ENCODE measurements at places on chromosomes 3 and 15.
A peak's percentile ranks its signal among the peaks of the same experiment; 100 is the strongest.

DNA sequence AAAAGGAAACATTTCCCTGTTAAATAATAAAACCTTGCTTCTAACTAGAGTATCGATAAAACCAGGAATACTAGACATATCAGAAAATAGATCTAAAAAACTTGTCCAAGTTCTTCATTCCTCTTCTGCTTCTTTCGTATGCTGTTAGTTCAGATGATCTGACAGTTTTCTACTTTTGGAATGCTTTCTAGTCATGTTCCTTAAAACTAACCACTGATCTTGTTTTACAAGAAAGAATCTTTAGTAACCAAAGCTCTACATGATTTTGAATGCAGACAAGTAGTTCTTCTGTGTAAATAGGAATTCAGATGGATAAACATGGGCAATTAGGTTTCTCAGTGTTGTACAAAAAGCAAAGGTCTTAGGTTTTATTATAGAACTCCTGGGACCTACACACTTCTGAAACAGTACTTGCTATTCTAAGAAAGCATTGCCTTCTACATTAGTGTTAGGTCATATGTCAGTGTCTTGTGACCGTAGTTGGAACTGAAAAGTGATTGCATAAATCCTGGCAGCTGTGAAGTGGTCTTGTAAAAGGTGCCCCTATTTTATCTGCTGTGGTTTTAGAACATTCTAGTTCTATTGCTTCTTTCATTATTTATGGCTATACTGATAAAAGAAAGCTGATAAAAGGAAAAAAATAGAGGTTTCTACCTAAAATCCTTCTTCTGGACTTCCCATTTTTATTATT, 40.7 kb downstream of the SNRK start:
- DNase-seq: peak; percentile 9

DNA sequence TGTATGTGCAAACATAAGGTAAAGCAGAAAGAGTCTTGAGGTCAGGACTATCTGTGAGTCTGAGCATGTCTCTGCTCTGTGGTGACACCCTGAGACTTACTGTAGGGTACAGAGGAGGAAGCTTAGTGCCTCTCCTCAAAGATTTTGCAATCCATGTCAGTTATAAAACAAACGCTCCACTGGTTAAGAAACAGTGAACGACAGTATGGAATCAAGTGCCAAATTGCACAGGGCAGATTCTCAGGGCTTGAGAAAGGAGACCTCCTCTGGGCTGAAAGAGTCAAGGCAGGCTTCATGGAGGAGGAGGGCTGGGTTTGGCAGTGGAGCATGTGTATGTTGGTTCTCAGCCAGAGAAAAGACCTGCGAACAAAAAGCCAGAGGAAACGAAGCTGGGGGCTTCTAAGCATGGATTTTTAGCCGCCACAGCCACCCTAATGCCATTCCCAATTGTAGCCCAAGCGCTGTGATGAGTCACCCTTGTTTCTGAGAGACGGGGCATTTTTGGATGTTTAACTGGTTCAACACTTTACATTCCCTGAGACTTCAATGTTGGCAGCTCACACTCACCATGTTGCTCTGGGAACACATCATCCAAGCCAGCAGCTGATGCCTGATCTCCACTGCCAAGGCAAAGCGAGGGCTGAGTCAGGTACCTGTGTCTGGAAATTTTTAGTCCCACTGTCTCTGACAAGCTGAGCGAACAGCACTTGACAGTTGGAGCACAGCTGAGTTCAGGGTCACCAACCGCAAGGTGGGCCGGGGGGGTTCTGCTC, 3.4 kb upstream of the DGKG start:
- DNase-seq: no peak

DNA sequence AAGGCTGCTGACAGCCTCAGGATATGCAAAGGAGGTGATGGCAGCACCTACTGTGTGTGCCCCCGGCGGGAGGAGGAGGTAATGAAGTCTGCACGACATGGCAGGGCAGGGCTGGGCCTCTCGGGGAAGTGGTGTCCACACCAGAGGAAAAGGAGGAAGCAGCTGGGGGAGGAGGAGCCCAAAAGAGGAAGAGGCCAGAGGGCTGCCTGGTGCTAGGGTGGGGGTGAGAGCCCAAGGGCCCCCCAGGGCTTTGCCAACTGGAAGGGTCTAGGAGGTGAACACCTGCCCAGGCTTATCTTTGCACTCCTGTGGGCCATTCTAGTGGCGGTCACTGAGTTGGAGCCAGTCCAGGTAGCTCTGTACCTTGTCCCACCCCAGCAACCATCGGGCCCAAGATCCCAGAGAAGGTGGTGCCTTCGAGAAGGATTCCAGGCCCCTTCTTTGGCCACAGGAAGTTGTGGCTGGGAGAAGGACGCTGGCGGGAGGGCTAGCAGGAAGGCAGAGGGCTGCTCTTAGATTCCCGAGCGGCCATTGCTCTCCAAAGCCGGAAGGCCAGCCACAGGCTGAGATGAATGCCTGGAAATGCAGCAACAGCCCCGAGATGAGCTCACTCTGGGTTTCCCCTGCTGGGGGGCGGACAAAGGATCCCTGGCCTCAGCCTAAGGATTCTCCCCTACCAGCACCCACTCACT, 7.0 kb downstream of the GNAI2 start:
- DNase-seq: no peak

GRCh38 chr15:73051391-73051806, 864 bp upstream of the NEO1 start:
- no peak for DNase-seq

- DNase-seq: no peak
These were observed 7.1 kb downstream of the ALG3 start for GRCh38 chr3:184241447-184242296.

GRCh38 chr3:184712248-184713039, 580 bp upstream of the MAGEF1 start:
- no peak for DNase-seq

- DNase-seq: no peak
These were observed 168.3 kb upstream of the GBE1 start for GRCh38 chr3:81929697-81930096.

DNA sequence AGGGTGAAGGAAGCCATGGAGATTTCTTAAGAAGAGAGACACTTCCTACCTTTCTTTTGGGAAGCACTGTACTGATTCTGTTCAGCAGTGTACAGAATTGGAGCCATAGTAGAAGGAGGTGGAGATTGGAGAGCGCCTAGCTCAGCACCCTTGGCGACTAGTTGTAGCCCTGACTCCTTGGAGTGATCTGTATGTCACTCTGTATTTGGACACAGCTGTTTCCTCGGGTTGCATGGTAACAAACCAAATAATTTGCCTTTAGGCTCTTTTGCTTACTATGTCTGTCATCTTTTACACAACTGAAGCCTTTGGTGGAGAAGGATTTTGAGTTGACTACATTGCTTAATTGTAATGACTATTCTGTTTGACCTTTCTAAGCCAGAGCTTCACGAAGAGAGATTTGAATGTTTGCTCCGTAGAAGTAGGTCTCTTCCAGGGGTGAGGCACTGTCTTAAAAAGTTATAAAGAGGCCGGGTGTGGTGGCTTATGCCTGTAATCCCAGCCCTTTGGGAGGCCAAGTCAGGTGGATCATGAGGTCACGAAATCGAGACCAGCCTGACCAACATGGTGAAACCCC, 77.1 kb downstream of the AKAP13 start:
- DNase-seq: no peak

DNA sequence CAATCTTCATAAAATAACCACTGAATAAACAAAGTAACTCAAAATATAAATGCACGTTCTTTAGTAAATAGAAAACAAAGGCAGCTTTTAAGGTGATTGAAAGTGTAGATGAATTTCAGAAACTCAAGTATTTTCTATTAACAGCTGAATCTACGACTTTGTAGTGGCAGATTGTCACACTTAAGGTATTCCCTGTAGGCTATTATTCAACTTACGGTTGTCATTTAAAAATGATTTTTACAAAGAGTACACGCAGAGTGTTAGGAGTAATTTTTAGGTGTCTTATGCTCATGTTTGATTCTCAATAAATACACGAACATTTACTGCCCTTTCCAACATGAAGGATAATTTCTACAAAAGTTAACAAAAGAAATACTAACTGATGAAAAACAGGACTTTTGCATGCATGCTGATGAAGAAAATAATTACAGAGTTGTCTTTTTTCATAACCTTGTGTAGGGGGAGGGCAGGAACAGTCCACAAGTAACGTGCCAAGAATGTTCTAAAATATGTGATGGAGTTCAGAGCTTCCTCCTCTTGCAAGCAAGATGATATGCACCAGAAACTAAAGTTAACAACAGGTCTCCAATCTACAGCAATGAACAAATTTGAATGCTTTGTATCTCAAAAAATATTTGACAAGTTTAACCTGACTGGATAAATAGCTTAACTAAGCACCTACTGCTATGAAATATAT, 16.7 kb downstream of the DCBLD2 start:
- no peak for DNase-seq

DNA sequence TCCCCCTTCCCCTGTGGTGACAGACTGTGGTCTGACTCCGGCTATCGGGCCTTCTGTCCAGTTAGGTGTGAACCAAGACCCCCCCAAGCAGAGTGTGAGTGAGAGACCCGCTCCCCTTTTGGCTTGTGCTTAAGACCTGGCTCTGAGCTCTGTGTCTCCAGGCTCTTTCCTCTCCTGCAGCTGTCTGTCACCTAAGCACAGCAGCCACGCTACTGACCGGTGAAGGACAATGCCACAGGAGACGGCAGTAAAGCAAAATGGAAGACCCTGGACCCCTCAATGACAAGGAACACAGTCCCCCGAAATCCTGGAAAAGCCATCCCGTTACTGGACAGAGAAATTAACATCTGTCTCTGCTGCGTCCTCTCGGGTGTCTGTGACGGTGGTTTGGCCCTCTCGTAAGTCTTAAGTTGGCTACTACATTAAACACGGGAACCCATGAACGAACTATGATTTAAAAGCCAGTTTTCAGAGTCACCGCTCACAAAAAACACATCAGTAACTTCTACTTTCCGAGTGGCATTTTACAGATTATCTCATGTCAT, 53.7 kb downstream of the CHSY1 start:
- DNase-seq: no peak

- no peak for DNase-seq
These were observed 96.0 kb downstream of the GTPBP8 start for GRCh38 chr3:113086560-113087461.

Measured in putamen (tissue), 1 donor.